CD4-positive, alpha-beta T cell treated with Interleukin-4 for 4 hours (primary cell): ENCODE measurements at places on chromosomes 3 and 15.
A peak's percentile ranks its signal among the peaks of the same experiment; 100 is the strongest.

- DNase-seq, result no peak
These were observed 564.1 kb downstream of the GBE1 start for GRCh38 chr3:81197386-81197785.

DNA sequence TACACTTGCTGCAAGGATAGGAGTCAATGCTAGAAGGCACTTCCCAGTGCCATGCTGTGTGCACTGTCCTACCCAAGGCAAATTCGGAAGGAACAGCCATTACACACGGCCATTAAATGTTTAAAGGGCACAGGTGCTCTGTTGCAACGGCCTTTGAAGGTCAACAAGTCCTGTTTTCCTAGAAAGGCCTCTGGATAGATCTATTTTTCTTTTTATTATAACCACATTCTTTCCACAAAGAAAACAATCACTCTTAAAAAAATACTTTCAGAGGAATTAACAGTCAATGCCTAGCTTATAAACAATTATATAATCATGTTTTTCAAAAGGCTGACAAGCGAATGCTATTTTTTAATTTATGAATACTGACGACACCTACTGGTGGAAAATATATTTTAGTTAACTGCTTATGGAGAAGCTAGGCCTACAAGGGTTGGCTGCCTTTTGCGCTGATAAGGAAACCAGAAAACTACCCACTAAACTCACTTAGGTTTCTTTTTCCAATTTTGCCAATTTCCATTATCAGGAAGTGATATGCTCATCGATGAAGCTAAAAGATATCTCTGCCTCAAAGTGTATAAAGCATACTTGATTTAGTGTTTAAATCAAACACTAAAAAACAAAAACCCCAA lies 2.4 kb downstream of the ARHGEF3 start:
- peak; percentile 84 for DNase-seq

GRCh38 chr3:171556574-171557145 lies 96.5 kb upstream of the TNIK start:
- DNase-seq, result no peak

- DNase-seq, result peak; percentile 12
These were observed 116.6 kb upstream of the IQSEC1 start for GRCh38 chr3:13189639-13190377.

DNA sequence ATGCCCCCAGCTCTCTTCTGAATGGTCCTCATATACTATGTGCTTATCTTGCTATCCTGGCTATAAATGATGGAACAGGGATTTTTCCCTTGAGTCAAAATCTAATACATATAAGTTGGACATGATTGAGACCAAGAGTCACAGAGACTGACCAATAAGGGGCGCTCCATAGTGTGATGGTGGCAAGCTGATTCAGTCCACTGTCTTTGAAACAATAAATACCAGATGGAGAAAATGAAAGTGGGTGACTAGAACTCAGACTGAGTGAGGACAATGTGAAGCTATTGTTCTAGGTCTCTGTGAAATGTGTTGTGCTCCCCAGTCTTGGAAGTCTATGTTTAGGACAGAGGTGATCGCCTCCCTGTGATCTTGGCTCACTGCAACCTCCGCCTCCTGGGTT lies 10.6 kb upstream of the FSTL1 start:
- DNase-seq, result no peak

DNA sequence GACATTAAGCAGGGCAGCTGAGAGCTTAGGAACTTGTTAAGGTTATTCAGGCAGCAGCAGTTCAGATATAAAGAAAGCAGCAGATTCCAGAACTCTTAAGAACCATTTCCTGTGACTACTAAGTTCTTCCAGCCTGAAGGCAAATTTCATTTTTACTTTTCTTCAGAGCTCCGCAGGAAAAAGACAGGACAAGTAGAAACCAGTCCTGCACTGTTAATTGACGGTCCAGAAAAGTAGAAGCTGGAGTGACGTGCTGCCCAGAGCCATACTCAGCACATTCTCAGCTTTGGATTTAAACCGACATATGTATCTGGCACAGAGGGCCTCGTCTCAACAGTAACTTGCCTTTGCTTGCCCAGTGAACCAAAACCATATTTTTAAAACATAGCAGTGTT lies 219.4 kb upstream of the STRIT1 start:
- DNase-seq, result no peak

GRCh38 chr15:33098094-33099058 lies 96.1 kb downstream of the FMN1 start:
- no peak for DNase-seq

- DNase-seq, result no peak
These were observed 415.4 kb upstream of the RORA start for GRCh38 chr15:61644550-61644949.

DNA sequence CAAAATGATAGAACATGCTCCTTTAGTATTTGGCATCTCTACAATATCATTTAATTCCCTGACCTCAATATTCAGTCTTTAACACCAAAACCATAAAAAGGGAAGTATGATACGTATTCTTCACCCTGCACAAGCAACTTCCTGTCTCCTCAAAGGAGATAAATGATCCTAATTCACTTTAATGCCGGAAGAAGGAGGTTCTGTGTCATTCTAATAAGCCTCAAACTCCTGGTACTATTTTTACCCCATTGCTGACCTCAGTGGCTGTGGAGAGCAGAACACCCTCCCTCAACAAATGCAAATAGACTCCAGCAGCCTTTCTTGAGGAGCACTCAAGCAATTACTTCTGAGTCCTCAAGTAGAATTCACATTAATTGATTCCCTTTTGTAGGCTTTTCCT lies 173.3 kb downstream of the TMEM108 start:
- DNase-seq, result no peak

GRCh38 chr15:33168444-33168843 lies 26.1 kb downstream of the FMN1 start:
- no peak for DNase-seq

DNA sequence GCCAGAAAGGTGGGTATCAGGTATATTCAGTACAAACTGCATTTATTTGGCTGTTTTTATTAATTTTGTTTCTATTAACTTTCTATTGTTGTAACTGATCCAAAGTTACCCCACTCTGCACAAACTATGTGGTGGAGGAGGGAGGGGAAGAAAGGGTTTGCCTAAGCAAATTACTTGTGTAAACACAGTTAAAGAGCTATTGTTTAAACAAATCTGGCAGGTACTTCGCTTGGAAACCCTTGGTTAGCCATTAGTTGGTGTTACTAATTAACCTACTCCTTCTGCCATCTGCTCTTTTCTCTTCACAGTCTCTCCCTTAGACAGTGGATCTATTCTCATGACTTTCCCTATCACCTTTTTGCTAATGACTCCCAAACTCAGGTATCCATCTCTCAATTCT lies 328.4 kb upstream of the NECTIN3 start:
- DNase-seq, result no peak

- DNase-seq, result peak; percentile 18
These were observed 2.1 kb downstream of the RFX7 start for GRCh38 chr15:56241374-56242105.

DNA sequence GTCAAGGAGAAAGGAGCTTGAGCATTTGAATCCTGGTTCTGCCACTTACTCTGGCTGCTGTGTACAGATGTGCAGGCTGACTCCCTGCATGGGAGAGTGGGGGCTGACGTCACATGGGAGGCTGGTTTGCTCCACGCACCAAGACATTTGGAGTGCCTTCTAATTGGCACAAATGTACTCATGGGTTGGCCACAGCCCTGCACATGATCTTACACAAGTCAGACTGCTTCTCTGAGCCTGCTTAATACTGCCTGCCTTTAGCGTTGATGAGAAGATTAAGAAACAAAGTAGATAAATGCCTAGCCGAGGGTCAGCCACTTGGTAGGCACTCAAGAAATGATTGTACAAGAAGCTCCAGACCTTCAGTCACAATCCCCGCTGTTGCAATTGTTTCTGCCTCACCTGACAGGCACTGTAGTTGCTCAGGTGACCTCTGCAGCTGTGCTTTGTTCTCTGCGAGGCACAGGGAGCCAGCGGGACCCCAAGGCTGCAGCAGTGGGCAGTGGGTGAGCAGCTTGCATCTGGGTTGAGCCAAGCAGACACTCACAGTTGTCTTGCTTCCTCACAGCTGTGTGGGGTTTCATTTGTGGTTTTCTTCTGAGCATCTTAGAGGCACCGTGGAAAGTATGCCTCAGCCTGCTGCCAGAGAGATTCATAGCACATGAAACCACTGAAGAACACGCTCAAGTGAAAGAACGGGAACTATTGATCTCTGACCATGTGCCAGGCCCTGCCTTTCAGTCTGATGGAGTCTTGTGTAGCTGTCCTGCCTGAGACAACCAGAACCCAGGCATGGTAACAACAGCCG lies 33.1 kb downstream of the GRK7 start:
- peak; percentile 80 for DNase-seq

GRCh38 chr3:153291059-153291685 lies 129.1 kb downstream of the RAP2B start:
- DNase-seq, result peak; percentile 50

- no peak for DNase-seq
These were observed 3.7 kb downstream of the CBLB start for GRCh38 chr3:105865016-105865623.

GRCh38 chr15:80437334-80437891 lies 33.2 kb downstream of the ARNT2 start:
- DNase-seq, result no peak

- DNase-seq, result no peak
These were observed 3.8 kb downstream of the GOLIM4 start for GRCh38 chr3:168091941-168092340.

- no peak for DNase-seq
These were observed 170.7 kb downstream of the NAALADL2 start for GRCh38 chr3:175029828-175030227.

DNA sequence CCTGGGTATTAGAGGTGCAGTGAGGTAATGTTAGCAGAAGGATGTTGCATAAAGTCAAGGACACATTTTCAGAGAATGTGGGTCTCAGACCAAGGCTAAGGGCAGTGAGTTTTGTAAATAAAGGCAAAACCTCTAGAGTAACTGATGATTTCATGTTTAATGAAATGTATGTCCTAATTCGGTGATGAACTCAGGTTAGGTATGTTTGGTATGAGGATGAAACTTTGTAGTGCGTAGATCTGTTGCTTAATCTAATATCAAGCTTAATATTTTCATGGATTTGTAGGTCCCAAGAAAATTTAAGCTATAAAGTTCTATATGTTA lies 3.6 kb downstream of the USP50 start:
- no peak for DNase-seq
